ENCODE measurements at places on chromosomes 11 and 22. TPM values are rescaled to one million over a fixed set of nuclear protein-coding genes. Genes with fewer than 3 reads are reported as not detected.

Gene NOX4
- total RNA-seq: not detected

Gene OR8B3
- not detected for total RNA-seq

Gene STARD10
- 16.0 TPM for total RNA-seq

Gene SORL1
- 20.3 TPM for total RNA-seq

Gene KRTAP5-7
- total RNA-seq: 0.21 TPM

- DNase-seq: no peak
- no peak overlapping the region for H3K27ac ChIP-seq
- peaks cover 2% of the 10 kb centered on the region for H3K27me3 ChIP-seq
- no peaks in the 10 kb centered on the region for H3K4me1 ChIP-seq
- no peak overlapping the region for H3K4me3 ChIP-seq
Measured at GRCh38 chr11:117547195-117547850, 219.7 kb downstream of the CEP164 start.

GRCh38 chr11:13889552-13890249 is 72.8 kb upstream of the SPON1 start:
- H3K27me3 ChIP-seq: peaks cover 18% of the 10 kb centered on the region
- no peaks in the 10 kb centered on the region for H3K36me3 ChIP-seq
- no peak overlapping the region for H3K4me3 ChIP-seq
- DNase-seq: no peak
- no peak overlapping the region for H3K27ac ChIP-seq

DNA sequence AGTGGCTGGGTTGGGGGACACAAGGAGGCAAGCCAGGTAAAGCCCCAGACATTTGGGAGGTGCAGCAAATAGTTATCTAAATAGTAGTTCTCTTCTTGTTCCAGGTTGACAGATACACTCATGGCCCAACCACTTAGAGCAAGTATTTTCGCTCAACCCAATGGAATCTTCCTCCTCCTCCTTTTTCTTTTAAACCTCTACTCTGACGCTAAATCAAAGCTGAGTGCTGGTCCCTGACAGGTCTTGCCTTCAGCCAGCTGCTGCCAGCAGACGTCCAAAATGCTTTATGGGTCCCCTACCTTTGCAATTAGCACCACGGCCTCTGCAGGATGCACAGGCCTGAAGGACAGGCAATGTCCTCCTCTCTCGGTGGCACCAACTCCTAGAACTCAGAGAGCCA is 558.5 kb downstream of the MIAT start:
- no peak overlapping the region for H3K27ac ChIP-seq
- no peak for DNase-seq
- H3K36me3 ChIP-seq: no peaks in the 10 kb centered on the region
- no peaks in the 10 kb centered on the region for H3K4me1 ChIP-seq

DNA sequence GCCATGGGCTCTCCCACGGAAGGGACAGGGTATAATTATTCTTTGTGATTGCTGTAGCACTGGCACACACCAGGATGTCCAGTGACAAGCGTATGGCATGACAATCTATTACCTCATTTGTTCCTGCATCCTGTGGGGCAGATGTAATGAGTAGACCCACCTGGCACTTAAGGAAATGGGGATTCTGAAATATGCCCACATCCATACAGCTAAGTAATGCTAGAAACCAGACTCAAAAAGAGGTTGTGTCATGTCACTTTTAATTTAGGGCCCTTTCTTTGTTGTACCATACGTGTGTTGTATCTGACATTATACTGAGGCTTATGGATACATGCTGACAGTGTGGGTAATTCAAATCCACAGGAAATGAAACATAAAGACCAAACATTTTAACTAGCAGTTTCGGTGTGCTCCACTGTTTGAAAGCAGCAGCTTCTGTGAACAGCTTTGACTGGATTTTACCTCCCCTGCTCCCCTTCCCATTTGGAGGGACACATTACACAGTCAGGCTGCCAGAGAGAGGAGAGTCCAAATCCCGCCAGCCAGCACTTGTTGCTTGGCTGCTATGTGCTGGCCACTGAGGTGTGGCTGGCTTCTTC is 21.2 kb downstream of the GRAMD1B start:
- peaks cover 86% of the 10 kb centered on the region for H3K4me1 ChIP-seq
- H3K27me3 ChIP-seq: no peaks in the 10 kb centered on the region
- peak overlapping the region; percentile 89 for H3K27ac ChIP-seq

GRCh38 chr11:692824-693414 is 2.1 kb downstream of the DEAF1 start:
- peaks cover 46% of the 10 kb centered on the region for H3K4me1 ChIP-seq
- peaks cover 35% of the 10 kb centered on the region for H3K36me3 ChIP-seq
- H3K27ac ChIP-seq: peak overlapping the region; percentile 86
- peak; percentile 35 for DNase-seq
- no peaks in the 10 kb centered on the region for H3K27me3 ChIP-seq

GRCh38 chr11:77267962-77268361 is 33.5 kb downstream of the GDPD4 start:
- no peak overlapping the region for H3K4me3 ChIP-seq
- no peaks in the 10 kb centered on the region for H3K4me1 ChIP-seq
- no peaks in the 10 kb centered on the region for H3K36me3 ChIP-seq
- no peak overlapping the region for H3K27ac ChIP-seq
- no peak for DNase-seq
- H3K27me3 ChIP-seq: peaks cover 21% of the 10 kb centered on the region

- no peaks in the 10 kb centered on the region for H3K4me1 ChIP-seq
- no peaks in the 10 kb centered on the region for H3K36me3 ChIP-seq
- peaks cover 2% of the 10 kb centered on the region for H3K27me3 ChIP-seq
- no peak for DNase-seq
- H3K4me3 ChIP-seq: no peak overlapping the region
- H3K27ac ChIP-seq: no peak overlapping the region
Measured at GRCh38 chr11:93225662-93226061, 27.9 kb upstream of the SLC36A4 start.

- no peak overlapping the region for H3K4me3 ChIP-seq
- no peaks in the 10 kb centered on the region for H3K27me3 ChIP-seq
- no peak overlapping the region for H3K27ac ChIP-seq
- H3K36me3 ChIP-seq: no peaks in the 10 kb centered on the region
- peaks cover 3% of the 10 kb centered on the region for H3K4me1 ChIP-seq
Measured at GRCh38 chr11:126405906-126406305, 50.4 kb downstream of the ST3GAL4 start.

GRCh38 chr11:4607096-4607495 is 935 bp downstream of the TRIM68 start:
- H3K27me3 ChIP-seq: no peaks in the 10 kb centered on the region
- peaks cover 16% of the 10 kb centered on the region for H3K36me3 ChIP-seq
- peak overlapping the region; percentile 91 for H3K4me3 ChIP-seq
- peak overlapping the region; percentile 85 for H3K27ac ChIP-seq

GRCh38 chr11:117535850-117536411 is 208.3 kb downstream of the CEP164 start:
- H3K4me3 ChIP-seq: no peak overlapping the region
- no peak overlapping the region for H3K27ac ChIP-seq
- no peak for DNase-seq
- no peaks in the 10 kb centered on the region for H3K4me1 ChIP-seq

Data from activated T-helper 2 cell treated with anti-CD3 and anti-CD28 coated beads, Interferon-gamma antibody, Interleukin-2, Interleukin-4, amounts not matched to agents 10 μg/mL and 5 μg/mL and 100 μg/mL, durations not matched to agents 14 hours and 24 hours and 36 hours (primary cell).